ENCODE measurements at places on chromosomes 2 and 18.

GRCh38 chr2:55898386-55899040, 25.1 kb downstream of the EFEMP1 start:
- no peak for DNase-seq

GRCh38 chr2:233114421-233114861, 54.3 kb downstream of the INPP5D start:
- DNase-seq: no peak

DNA sequence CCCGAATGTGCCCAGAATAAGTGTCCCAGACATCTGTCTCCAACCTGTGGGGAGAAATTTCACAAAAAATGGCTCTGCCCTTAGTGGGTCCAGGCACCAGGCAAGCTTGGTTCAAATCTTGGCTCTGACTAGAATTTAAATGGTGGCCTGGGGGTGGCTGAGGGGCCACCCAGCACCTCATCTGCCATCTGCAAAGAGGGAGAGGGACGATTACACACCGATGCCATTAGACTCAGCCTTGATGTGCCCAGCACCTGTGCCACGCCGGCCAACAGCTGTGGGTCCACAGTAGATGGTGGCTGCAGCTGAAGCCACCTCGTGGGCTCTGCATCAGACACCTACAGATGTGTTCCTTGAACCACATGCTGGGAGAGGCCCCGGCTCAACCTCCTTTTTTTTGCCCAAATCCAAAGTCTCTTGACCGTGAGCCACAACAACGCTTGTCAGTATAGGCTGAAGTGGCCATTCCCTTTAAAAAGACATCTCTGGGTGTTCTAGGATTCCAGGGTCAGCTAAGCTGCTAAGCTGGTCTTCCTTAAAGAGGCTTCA, 222.0 kb upstream of the RAB6C start:
- DNase-seq: no peak

DNA sequence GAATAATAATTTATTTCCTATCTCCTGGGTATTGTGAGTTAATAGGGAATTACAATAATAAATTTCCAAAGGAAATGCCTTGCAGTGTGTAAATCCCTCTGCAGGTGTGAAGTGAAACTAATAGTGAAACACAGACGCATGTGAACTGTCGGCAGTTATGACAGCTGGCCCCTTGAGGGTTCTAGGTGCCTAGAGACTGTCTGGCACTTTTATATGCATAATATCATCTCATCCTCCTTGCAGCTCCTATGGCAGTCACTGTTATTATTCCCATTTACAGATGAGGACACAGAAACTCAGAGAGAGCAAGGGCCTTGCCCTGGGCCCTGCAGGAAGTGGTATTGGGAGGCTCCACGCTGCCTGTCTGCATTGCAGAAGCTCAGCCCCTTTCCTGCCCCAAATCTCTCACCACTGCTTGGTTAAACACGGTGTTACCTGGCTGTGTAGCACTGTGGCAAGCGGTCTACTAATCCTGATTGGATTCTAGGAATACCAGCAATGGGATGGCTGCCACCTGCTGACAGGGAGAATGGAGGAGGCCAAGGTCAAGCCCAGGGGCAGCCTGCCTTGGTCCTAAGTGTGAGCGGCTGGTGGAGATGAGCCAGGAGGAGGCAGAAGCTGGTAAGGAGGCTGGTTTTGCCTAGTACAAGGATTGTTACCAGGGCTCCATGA, 32.8 kb upstream of the ACKR3 start:
- DNase-seq: no peak

- peak; percentile 78 for DNase-seq
Measured at GRCh38 chr2:188293601-188294351, 2.1 kb downstream of the GULP1 start.

- DNase-seq: no peak
Measured at GRCh38 chr18:45874491-45875184, 49.2 kb downstream of the SIGLEC15 start.

DNA sequence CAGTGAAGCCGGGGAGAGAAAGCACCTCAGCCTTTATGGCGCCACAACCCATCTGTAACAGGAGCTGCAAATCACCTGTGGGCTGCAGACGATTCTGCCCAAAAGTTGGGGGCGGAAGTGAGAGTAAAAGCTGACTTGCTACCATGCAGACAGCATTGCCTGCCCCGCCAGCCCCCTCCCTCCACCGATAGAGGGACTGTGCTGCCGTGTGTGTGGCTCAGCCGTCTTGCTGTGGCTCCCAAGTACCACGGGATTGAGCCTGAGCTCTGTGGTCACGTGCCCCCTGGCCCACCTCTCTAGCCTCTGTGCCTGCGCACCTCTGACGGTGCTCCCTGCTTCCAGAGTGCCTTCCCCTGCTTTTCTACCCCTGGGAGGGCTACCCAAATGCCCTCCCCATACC, 79.6 kb downstream of the GLI2 start:
- no peak for DNase-seq

DNA sequence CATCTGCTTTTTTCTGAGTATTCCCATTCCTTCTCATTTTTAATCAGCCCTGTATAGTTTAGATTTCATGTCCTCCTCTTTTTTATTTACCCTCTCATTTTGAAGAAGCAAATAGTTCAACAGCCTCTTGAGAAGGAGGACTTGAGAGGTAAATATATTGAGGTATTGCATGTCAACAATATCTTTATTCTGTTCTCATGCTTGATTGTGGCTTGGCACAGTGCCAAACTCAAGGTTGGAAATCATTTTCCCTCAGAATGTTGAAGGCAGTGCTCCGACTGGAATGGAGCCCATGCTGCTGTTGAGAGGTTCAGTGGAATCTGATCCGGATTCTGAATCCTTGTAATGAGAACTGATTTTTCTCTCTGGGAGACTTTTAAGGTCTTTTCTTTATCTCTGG, 31.0 kb upstream of the GALNT3 start:
- no peak for DNase-seq

DNA sequence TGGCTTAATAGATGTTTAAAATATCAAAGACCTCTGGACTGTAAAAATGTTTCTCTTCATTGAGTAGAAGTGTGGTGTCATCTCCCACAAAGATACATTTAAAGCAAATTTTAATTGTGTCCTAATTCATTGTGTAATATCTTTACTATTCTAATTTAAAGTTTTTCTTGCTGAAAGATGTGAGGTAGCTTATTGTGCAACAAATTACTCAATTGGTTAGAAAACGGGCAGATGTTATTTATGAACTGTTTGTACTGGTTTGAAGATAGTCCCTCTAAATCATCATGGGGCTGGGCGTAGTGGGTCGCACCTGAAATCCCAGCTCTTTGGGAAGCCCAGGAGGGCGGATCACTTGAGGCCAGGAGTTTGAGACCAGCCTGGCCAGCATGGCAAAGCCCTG, 65.3 kb downstream of the CYBRD1 start:
- DNase-seq: no peak

DNA sequence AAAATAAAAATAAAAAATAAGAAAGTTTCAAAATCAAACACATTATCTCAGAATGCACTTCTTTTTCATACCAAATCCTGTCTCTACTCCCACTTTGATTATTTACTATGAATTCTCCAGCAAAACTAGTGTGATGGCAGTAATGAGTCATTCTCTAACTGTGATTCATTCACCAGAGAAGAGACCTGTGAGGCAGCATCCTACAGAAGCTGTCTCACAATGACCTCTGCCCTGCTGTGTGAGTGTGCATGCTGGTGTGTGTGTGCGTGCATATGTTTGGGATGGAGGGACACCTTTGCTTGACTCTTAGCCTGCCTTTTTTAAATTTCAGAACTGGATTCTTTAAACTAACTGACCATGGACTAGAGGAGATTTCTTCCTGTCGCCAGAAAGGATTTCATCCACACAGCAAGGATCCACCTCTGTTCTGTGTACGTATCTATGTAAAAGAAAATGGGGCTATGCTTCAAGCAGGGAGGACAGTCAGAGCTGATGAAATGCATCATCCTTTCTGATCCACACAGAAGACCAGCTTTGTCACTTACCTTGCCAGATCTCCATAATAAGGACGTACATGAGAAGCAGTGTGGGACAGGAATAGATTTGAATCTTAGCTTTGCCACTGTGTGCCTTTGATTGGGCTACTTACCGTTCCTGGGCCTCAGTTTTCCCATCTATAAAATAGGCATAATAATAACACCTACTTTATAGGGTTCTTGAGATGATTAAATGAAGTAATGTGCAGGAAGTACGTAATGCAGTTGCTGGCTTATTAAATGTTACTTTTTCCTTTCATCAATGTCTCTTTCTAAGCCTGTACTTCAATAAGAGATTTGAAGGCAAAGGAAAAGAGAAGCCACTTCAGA, 31.2 kb downstream of the STAMBP start:
- DNase-seq: peak; percentile 80

GRCh38 chr2:219645631-219646527, 18.4 kb downstream of the SLC4A3 start:
- DNase-seq: peak; percentile 52

DNA sequence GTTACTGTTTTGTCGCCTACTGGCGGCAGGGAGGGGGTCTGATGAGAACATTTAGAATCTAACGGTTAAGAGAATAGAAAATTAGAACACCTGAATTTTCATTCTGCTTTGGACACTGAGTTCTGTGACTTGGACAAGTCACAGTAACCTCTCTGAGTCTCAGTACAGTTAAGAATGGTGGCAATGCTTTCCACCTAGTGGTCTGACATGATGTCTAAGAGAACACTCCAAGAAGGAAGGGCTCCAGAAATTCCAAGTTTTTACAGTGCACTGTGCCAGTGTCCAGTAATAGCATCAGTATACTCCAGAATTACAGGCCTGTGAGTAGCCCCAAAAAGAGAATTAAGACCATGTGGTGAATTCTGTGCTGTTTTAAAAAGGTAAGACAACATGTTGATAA, 174.1 kb upstream of the ZFP36L2 start:
- DNase-seq: no peak

GRCh38 chr2:189267491-189267890, 87.9 kb upstream of the COL5A2 start:
- DNase-seq: no peak

GRCh38 chr2:102098756-102099155, 43.8 kb upstream of the IL1R1 start:
- no peak for DNase-seq

GRCh38 chr18:48632676-48633257, 93.9 kb downstream of the CTIF start:
- DNase-seq: no peak

- no peak for DNase-seq
Measured at GRCh38 chr2:234422981-234423431, 73.9 kb downstream of the ARL4C start.

- DNase-seq: no peak
Measured at GRCh38 chr2:42878581-42878980, 86.2 kb upstream of the HAAO start.

DNA sequence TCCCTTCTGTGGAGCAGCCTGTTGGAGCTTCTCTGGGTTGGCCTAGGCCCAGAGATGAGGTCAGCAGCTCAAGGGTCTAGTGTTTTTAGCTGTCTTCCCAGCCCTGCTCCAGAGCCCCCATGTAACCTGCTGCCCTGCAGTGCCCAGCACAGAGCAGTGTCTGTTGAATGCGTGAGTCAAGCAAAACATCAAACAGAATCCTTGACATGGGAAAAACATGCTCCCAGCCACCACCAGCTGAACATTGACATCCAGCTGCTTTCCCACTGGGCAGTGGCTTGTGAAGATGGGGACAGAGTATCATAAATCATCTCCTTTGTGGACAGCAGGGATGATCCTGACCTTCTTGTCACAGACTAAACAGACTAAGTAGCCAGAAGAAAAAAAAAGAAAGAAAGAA, 22.6 kb downstream of the IMPA2 start:
- no peak for DNase-seq

DNA sequence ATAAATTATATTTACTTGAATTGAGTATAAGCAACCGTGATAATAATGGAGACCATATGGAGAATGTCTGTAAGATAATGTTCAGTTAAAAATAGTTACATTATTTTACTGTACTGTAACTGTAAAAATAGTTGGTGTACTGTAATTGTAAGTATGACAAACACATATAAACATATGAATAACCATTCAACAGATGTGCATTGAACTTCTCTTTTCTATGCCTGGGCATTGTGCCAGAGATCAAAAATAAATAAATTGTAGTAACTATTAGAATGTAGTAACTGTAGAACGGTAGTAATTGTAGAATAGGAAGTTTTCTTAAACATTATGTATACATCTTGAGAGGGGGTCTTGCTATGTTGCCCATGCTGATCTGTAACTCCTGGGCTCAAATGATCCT, 287.4 kb upstream of the EPAS1 start:
- no peak for DNase-seq

- DNase-seq: peak; percentile 69
Measured at GRCh38 chr2:64945973-64946768, 43.0 kb upstream of the SLC1A4 start.

GRCh38 chr18:27712066-27712465, 464.9 kb downstream of the CDH2 start:
- DNase-seq: no peak

DNA sequence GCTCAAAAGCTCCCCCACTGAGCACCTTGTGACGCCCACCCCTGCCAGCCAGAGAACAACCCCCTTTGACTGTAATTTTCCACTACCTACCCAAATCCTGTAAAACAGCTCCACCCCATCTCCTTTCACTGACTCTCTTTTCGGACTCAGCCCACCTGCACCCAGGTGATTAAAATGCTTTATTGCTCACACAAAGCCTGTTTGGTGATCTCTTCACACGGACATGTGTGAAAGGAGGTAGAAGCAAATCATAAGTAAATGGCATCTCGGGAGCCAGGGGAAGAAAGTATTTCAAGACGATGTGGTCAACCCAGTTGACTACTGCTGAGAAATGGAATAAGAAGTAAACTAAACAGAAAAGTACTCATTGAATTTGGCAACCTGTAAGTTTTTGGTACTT, 11.2 kb upstream of the NCKAP1 start:
- DNase-seq: no peak

- DNase-seq: no peak
Measured at GRCh38 chr2:170434900-170435621, 257.1 kb downstream of the MYO3B start.

DNA sequence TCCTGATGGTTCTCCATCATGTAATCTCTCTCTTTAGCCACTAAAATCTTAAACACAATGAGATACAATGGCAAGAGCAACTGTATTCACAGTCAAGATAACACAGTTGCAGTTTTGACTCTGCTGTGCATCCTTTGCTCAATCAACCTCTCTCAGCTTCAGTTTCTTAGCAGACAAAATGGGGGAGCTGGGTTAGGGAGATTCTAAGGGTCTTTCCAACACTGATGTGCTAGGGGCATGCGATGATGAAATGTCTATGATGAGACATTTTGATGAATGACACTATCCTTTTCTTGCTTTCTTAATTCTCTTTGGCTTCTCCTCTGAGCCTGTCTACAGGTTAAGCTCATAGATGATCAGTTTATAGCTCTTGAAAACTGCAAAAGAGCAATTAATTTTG, 1.1 kb downstream of the SERPINB10 start:
- DNase-seq: no peak

GRCh38 chr2:230751062-230751461, 38.4 kb downstream of the CAB39 start:
- DNase-seq: peak; percentile 31

- DNase-seq: no peak
Measured at GRCh38 chr2:159561786-159562185, 54.6 kb downstream of the BAZ2B start.

GRCh38 chr18:808086-808485, 4.0 kb downstream of the YES1 start:
- DNase-seq: no peak
